ENCODE measurements at places on chromosomes 7 and 10. TPM values are rescaled to one million over a fixed set of nuclear protein-coding genes. Genes with fewer than 3 reads are reported as not detected.

The COBL gene
- 3.0 TPM for total RNA-seq

The CFAP70 gene
- total RNA-seq, result 0.42 TPM

The THNSL1 gene
- total RNA-seq, result 2.8 TPM

The FBXO24 gene
- 0.21 TPM for total RNA-seq

The TDRD1 gene
- total RNA-seq, result 0.28 TPM

The OR9A2 gene
- not detected for total RNA-seq

The RHOBTB1 gene
- 4.8 TPM for total RNA-seq

The GPR158 gene
- not detected for total RNA-seq

The PPIA gene
- 4,877 TPM for total RNA-seq

The EMX2 gene
- total RNA-seq, result not detected

The TMEM60 gene
- 8.5 TPM for total RNA-seq

The FMC1 gene
- total RNA-seq, result 9.2 TPM

The MYH16 gene
- total RNA-seq, result 1.2 TPM

The PNLIPRP3 gene
- 13.5 TPM for total RNA-seq

The RAPGEF5 gene
- total RNA-seq, result 3.3 TPM

The NUTM2B gene
- total RNA-seq, result 0.78 TPM

The EVX1 gene
- not detected for total RNA-seq

The RPA3 gene
- 42.6 TPM for total RNA-seq

The CFAP69 gene
- total RNA-seq, result 0.49 TPM

The KCNH2 gene
- not detected for total RNA-seq

The TLX1 gene
- 2.2 TPM for total RNA-seq

The ANKRD30A gene
- total RNA-seq, result not detected

The SLC16A9 gene
- total RNA-seq, result 10.3 TPM

The HUS1 gene
- total RNA-seq, result 11.8 TPM

The PBLD gene
- total RNA-seq, result 1.5 TPM

The MNX1 gene
- not detected for total RNA-seq

The ZNF32 gene
- 14.5 TPM for total RNA-seq

The VWC2 gene
- not detected for total RNA-seq

The OGDHL gene
- 0.14 TPM for total RNA-seq

The TMEM178B gene
- total RNA-seq, result not detected

The CPA2 gene
- not detected for total RNA-seq

The LIPJ gene
- total RNA-seq, result not detected

The HOXA6 gene
- total RNA-seq, result not detected

The HTRA1 gene
- total RNA-seq, result 78.0 TPM

The TAC1 gene
- not detected for total RNA-seq

The TMEM273 gene
- not detected for total RNA-seq

The ITIH2 gene
- total RNA-seq, result not detected

The SPOCK2 gene
- total RNA-seq, result not detected

The CRYGN gene
- not detected for total RNA-seq

The SPDYE18 gene
- total RNA-seq, result not detected

The VPS37D gene
- total RNA-seq, result 2.3 TPM

The PDE1C gene
- total RNA-seq, result not detected

The FAM24A gene
- total RNA-seq, result not detected

The TLL2 gene
- 0.09 TPM for total RNA-seq

The AEBP1 gene
- total RNA-seq, result 1.6 TPM

The MKI67 gene
- 31.2 TPM for total RNA-seq

The SORCS1 gene
- not detected for total RNA-seq

The DGKI gene
- 0.70 TPM for total RNA-seq

The KIF11 gene
- total RNA-seq, result 20.8 TPM

The TBL2 gene
- total RNA-seq, result 41.6 TPM

The GALNT17 gene
- total RNA-seq, result not detected

The LIPN gene
- 0.93 TPM for total RNA-seq

The DOCK1 gene
- 35.8 TPM for total RNA-seq

The GSTO2 gene
- total RNA-seq, result 37.8 TPM
